ENCODE measurements at places on chromosomes 5 and 9.
A peak's percentile ranks its signal among the peaks of the same experiment; 100 is the strongest.

- DNase-seq, result no peak
These were observed 318.6 kb downstream of the ARHGEF28 start for GRCh38 chr5:73944581-73944980.

DNA sequence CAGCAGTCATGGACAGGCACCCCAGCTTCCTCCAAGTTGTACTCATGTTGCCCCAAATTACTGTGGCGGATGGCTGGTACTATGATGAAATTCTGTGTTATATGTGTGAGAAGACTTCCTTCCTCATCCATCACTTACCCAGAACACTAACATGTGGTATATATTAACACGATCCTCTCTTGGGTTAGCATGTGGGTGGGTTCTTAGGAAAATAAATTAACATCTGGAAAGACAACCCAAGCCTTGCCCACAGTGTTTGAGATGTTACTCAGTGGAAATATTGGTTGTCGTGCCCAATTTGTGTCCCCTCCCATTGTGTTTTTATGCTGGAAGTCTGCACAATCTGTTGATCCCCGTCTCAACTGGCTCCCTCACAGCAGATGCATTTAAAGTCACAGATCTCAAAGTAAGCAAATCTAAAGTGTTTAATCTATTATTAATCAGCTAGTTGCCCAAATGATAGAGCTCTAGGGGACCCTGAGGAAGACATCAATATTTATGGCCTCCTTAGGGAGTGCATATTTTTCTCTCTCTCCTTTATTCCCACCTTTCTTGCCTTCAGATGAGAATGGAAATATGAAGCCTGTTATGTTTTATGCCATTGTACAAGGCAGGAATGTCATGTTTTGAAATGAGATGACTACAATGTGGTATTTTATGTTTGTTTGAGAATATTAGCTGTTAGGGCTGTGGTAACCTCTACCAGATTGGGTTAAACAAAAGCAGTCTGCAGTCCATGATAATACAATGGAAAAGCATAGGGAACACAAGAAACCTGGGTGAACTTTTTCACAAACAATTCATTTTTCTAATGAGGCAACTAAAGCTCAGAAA is 93.9 kb downstream of the GRIA1 start:
- peak; percentile 27 for DNase-seq

- DNase-seq, result no peak
These were observed 120.0 kb downstream of the FER start for GRCh38 chr5:108867656-108868055.

- DNase-seq, result no peak
These were observed 136.6 kb upstream of the TNC start for GRCh38 chr9:115254287-115255180.

DNA sequence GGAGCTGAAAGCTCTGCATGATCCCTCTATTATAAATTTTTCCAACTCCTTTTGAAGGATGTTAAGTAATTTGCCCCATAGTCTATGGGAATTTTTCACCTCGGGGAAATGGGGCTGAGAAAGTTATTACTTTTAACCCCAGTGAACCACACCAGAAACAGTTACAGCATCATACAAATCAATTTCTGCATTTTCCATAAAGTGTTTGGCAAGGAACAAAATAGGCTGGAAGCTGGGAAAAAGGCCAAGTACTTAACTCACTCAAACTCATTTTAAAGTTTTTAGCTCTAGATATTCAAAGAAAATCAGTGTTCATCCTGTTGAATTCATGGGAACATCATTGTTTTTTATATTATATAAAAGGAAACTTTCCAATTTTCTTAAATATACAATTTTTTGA is 160.9 kb downstream of the SH3GL2 start:
- DNase-seq, result no peak

Measured in AG08395 (cell line).